ENCODE measurements at places on chromosomes 16 and 17.
A peak's percentile ranks its signal among the peaks of the same experiment; 100 is the strongest.

GRCh38 chr16:578232-578869 lies 8.6 kb downstream of the PIGQ start:
- H3K27me3 ChIP-seq, result no peaks in the 10 kb centered on the region
- peaks cover 7% of the 10 kb centered on the region for H3K4me1 ChIP-seq
- H3K36me3 ChIP-seq, result no peaks in the 10 kb centered on the region
- no peak for DNase-seq

GRCh38 chr16:70455910-70456309 lies 1.5 kb downstream of the FCSK start:
- no peaks in the 10 kb centered on the region for H3K27me3 ChIP-seq
- DNase-seq, result no peak
- no peaks in the 10 kb centered on the region for H3K36me3 ChIP-seq

GRCh38 chr17:13640551-13640950 lies 38.8 kb upstream of the HS3ST3A1 start:
- no peaks in the 10 kb centered on the region for H3K36me3 ChIP-seq
- H3K4me3 ChIP-seq, result no peak overlapping the region
- peaks cover 24% of the 10 kb centered on the region for H3K27me3 ChIP-seq
- DNase-seq, result no peak
- H3K27ac ChIP-seq, result no peak overlapping the region

DNA sequence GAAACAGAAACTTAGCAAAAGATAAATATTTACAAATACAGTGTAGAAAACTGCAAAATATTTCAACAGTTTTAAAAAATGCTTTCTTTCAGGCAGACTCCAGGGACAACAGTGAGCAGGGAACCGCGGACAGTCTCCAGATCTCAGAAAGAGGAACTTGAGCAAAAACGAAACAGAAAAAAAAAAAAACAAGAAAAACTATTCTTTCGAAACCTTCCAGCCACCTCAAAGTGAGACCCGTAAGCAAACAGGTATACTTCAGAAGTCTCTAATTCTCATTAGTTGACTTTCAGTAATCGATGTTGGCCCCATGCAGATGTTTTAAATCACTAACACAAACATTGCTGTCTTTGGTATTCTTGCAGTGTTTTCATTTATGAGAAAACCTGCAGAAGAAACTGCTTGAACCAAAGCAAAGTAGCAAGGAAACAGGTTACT lies 15.7 kb upstream of the CCL1 start:
- H3K36me3 ChIP-seq, result peaks cover 5% of the 10 kb centered on the region
- DNase-seq, result no peak
- H3K4me1 ChIP-seq, result peaks cover 6% of the 10 kb centered on the region
- no peak overlapping the region for H3K27ac ChIP-seq
- peaks cover 67% of the 10 kb centered on the region for H3K27me3 ChIP-seq
- peak overlapping the region; percentile 39 for H3K4me3 ChIP-seq

Measured in T-helper 17 cell (primary cell).